Stimulated activated effector memory CD8-positive, alpha-beta T cell treated with anti-CD3 and anti-CD28 coated beads, Interleukin-12 subunit alpha, Interleukin-12 subunit beta, amount 100 ng/mL, for 72 hours (primary cell): ENCODE measurements at places on chromosomes 4 and X.

DNA sequence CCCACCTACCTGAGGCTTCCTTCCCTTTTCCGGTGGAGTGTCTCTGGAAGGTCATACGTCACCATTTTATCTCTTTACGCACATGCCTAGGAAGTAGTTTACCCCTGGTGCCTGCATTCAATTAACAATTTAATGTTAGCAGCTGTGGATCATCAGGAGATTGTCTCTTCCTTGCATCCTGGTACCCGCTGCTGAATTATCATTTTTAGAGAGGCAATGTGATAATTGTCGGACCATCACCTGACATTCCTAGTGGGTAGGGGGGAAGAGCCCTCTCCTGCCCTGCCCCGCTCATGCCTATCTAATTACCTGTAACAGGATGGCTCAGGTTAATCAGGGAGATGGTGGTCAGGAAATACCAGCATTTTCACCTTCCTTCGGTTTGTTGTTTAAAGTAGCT is 863.6 kb downstream of the RPA4 start:
- DNase-seq = no peak

GRCh38 chr4:151668689-151669402 is 92.0 kb downstream of the GATB start:
- no peak for DNase-seq

DNA sequence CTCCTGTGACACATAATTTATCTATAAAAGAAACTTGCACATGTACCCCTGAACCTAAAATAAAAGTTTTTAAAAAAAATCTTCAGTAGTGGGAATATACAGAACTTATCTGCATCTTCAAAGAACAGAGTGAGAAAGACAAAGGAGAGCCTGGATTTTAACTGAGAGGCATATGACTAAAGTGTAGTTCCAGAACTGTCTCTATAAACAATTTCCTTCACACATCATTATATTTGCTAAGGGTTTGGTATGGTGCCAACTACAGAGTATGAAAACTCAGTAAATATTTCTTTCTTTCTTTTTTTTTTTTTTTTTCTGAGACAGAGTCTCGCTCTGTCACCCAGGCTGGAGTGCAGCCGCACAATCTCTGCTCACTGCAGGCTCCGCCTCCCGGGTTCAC is 49.9 kb upstream of the NFKB1 start:
- no peak for DNase-seq

DNA sequence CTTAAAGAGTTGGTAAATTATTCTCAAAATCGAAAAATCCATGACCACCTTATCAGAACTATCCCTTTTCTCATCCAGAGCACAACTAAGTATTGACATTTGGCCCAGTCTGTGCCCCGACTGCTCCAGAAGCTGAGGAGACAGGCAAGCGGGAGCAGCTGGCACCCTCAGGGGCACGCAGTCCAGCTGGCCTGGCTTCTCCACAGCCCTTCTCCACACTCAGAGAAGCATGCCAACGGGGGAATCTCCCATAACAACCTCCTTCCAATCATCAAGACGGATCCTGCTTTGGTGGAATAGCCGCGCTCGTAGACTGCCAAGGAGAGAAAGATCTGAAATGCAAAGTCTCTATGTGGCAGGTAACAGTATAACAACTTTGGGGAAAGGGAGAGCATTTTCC is 85.4 kb downstream of the AFAP1 start:
- no peak for DNase-seq

GRCh38 chrX:130516123-130516522 is 114.3 kb downstream of the RBMX2 start:
- no peak for DNase-seq

DNA sequence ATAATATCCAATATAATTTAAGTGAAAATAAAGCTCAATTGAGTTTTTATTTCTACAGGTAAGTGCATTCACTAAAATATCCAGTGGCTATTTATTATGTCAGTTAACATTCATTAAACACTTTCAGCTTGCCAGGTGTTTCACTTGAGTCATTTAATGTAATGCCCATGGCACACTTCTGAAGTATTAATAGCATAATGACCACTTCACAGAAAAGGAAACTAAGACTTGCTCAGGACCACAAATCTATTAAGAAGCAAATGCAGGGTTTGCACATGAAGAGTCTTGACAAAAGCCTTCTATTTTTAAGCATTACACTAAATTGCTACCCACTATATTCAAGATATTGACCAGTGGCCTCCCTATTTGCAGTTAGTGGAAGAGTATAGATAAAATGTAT is 612.7 kb downstream of the KCTD8 start:
- DNase-seq = no peak

- no peak for DNase-seq
Observed at GRCh38 chrX:16207634-16208033, 40.4 kb downstream of the MAGEB17 start.

DNA sequence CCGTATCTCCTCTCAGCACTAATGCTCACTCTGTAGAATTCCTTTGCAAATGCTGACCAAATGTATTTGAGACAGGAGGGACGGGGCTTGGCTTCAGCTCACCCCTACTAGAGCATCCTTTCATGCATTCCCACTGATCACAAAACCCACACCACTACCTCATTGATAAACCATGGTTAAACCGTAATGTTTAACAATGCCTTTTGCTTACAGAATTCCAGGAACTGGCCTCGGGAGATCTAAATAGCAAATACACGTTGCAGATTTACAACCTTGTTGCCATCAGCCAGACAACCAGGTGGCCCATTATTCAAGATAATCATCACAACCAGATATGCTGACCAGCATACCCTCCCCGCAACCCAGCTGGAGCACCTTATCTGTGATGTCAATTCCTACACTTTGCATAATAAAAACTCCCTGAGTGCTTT is 391.9 kb downstream of the KCTD8 start:
- no peak for DNase-seq

- no peak for DNase-seq
Observed at GRCh38 chrX:19705196-19705769, 182.1 kb downstream of the SH3KBP1 start.

- no peak for DNase-seq
Observed at GRCh38 chrX:150058728-150059127, 120.4 kb upstream of the EOLA2 start.

DNA sequence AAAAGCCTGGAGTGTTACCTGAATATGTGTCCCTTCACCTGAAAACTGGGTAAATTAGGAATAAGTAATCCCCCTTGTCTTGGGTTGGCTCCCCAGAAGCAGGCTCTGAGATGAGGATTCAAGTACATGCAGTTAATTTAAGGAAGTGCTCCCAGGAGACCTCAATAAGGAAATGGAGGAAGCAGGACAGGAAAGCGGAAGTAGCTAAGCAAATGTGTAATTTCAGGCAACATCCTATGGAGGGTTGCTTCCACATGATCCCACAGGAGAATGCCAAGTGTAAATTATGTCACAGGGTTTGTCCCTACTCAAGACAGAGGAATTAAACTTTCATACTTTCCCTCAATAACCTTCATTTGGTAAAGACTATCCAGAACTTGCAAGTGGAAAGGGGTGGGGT is 48.1 kb upstream of the ARHGEF6 start:
- DNase-seq = no peak

GRCh38 chr4:92636038-92636806 is 332.5 kb downstream of the GRID2 start:
- DNase-seq = no peak

GRCh38 chrX:1491851-1492349 is 39.2 kb upstream of the ASMTL start:
- peak; percentile 53 for DNase-seq

GRCh38 chrX:137430984-137431475 is 134.9 kb upstream of the ZIC3 start:
- no peak for DNase-seq
